Hematopoietic multipotent progenitor cell treated with erythropoietin and hydrocortisone succinate and interleukin-3 and kit ligand, for 15 days (in vitro differentiated cells): ENCODE measurements at places on chromosomes 11 and 22.

- no peak for DNase-seq
These were observed 109.1 kb upstream of the TIMP3 start for GRCh38 chr22:32692371-32692770.

DNA sequence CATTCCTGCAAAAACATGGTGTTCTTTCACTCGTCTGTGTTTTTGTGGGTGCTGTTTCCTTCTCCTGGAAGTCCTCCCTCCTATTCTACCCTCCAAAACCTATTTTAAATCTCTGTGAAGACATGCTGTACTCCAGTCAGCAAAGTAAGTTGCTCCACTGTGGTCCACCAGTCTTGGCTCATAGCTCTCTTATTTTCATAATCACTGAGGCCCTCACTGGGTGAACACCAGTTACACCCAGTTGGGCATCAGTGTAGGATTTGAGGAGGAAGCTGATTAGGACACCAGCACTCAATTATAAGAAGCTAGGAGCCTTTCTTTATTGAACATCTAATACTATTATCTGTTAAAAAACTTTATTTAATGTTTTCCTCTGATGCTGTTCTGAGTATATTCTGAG is 23.9 kb upstream of the EED start:
- DNase-seq = no peak

DNA sequence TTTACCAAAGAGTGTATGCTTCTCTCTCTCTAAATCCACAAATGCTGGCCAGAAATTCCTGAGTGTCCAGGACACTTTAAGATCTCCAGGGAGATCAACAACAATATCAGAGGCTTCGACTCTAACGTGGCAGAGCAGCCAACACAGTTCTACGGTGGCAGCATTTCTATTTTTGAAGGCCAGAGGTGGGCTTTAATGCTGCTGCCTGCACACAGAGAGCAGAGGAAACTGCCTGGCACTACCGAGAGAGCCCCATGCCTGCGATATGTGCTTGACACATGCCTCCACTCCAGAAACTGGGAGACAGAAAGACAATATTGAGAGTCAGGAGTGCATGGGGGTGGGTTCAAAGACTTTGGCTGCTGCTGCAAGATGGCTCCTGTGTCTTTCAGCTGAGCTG is 48.8 kb upstream of the GALNT18 start:
- DNase-seq = no peak

- no peak for DNase-seq
These were observed 57.1 kb upstream of the TIMP3 start for GRCh38 chr22:32744176-32744959.

- no peak for DNase-seq
These were observed 78.4 kb upstream of the ANO1 start for GRCh38 chr11:69999721-70000120.

DNA sequence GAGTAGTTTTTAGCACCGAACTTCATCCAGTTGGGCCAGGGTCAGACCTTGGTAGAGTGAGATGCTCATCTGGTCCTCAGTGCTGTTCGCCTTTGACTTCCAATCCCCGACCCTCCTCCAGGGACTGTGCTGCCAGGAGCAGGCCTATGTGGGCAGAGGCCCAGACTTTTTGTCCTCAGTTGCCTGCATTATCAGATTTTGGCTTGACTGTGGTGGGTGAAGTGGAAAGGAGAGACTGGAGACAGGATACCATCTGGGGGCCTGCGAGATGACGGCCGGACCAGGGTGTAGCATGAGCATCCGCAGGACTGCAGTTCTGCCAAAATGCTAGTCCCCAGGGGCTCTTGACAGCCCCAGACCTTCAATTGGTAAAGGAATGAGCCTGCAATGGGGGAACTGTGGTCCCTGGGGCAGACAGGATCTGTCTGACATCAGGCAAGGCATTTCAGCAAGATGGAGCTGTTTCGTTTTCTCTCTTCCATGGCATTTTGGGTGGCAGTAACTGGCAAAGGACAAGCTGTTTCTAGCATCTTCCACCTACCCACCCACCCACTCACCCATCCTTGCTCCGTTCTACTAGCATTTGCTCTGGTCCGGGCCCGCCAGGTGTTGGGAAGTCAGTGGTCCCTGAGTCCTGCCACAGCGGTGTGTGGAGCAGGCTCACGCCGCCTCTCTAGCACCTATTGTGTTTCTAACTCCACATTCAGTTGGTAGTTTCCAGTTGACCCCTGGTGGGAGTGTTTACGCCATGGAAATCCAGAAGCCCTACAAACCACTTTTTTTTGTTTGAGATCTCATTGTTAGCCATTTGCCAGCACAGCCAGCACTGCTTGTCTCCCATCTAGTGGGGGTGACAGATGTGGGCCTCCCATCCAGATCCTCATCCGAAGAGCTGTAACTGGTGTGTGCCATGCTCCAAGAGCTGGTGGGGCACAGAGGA is 53.5 kb downstream of the OTOG start:
- DNase-seq = no peak

DNA sequence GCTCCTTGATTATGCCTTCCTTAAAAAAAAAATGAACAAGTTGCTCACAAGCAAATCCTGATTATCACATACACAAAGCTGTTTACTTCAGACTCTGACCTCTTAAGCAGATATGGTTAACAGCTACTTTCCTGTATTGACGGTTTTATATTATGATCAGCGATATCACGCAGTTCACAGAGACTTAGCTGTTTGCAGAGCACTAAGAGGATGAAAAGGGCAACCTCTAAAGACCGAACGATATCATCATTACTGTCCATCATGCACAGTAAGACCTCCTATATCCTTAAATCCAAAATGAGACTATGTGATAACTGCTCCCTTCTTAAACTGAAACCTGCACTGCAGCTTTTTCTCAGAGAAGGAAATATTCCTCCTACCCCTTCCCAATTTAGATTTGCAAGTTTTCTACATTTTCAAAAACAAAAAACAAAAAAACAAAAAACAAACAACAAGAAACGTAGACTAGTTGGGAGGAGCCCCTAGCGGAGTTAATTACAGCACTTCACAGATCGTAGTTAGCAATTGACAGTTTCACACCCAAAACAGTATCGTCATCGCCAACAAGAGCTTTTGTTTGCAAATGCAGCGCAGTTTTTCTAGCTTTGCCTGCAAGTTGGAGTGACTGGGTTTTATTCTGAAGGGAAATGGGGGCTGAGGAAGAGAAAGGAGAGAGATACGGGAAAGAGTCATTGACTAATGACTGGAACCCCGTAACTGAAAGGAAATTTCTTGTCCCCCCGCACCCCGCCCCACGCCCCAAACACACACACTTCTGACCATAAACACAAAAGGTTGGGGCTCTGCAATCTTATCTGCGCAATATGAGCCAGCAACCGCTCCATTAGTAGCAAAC is 1.2 kb downstream of the DDX6 start:
- peak; percentile 51 for DNase-seq

GRCh38 chr11:46278387-46279125 is 1.1 kb downstream of the CREB3L1 start:
- peak; percentile 53 for DNase-seq

DNA sequence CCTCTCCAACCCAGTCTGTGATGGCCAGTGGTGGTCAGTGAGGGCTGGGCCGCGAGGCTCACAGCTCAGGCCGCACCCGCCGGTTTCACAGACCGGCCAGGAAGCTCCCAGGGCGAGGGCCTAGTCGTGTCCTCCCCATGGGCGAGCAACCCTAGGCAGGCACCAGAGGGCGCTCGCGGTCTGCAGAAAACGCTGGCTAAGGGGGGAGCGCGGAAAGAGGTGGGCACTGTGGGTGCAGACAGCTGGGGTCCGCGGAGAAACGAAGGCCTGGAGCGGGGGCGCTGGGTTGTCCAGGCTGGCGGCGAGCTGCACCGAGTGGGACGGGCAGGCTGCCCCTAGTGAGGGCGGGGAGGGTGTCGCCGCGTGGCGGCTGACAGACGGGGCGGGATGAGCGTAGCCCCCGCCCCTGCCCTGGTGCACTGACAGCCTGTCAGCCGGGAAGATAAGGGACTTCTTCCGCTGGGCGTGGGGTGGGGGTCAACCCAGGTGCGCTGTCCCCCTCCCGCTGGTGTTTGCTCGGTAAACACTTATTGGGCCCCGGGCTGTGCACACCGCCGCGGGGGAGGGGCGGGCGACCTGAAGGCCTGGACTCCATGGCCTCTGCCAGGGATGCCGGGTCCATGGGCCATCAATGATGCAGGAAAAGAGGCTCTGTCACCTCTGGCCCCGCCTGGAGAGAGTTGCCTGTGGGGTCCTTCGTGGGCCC is 7.5 kb downstream of the GP1BB start:
- DNase-seq = peak; percentile 81

DNA sequence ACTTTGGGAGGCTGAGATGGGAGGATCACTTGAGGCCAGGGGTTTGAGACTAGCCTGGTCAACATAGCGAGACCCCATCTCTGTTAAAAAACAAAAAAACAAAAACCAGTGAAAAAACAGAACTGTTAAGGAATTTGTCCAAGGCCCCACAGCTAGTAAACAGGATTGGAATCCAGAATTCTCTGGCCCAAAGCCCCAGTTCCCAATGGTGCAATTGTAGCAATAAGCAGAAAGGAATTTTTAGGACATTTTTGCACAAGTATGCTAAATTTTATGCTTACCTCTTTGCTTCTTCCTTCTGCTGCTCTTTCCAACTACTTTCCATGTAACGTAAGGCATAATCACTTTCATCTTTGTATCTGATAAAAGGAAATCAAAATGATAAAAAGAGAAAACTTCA is 11.6 kb downstream of the MISFA start:
- no peak for DNase-seq

DNA sequence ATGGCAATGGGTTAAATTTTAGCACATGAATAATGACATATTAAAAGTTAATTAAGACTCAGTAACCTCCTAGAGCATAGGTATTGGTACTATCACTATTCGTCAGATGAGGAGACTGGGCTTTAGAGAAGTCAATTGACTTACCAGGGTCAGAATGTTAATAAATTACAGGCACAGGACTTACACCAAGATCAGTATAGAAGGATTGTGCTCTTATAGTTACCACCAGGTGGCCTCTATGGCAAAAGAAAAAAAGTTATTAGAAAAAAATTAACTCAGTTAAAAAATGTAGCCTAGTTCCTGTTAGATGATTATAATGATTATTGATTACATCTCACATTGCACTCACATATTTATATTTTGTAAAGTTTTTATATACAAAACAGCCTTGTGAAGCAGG is 1163.7 kb downstream of the FAM181B start:
- DNase-seq = no peak

DNA sequence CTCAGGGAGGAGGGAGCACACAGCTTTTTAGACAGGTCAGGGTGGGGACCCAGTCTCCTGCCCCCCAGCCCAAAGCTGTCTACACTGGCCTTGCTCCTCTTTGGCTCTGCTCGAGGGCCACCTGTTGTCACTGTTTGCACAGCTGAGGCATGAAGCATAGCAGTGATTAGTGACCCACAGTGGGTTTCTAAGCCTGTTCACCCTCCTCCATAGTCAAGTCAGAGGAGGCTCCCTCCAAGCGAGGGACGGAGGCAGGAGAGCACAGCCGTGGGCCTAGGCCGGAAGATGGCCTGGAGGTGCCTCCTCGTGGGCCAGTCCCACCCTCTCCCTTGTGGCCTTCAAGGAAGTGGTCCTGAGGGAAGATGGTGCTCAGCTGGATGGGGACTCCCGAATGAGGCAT is 241.1 kb downstream of the GRIK4 start:
- DNase-seq = no peak

- no peak for DNase-seq
These were observed 43.6 kb downstream of the LRRC32 start for GRCh38 chr11:76626921-76627401.

- no peak for DNase-seq
These were observed 2.8 kb upstream of the BARX2 start for GRCh38 chr11:129372609-129373488.

GRCh38 chr11:82865841-82866240 is 34.4 kb downstream of the PRCP start:
- DNase-seq = no peak

GRCh38 chr11:2892967-2893528 is 7.5 kb upstream of the CDKN1C start:
- no peak for DNase-seq

DNA sequence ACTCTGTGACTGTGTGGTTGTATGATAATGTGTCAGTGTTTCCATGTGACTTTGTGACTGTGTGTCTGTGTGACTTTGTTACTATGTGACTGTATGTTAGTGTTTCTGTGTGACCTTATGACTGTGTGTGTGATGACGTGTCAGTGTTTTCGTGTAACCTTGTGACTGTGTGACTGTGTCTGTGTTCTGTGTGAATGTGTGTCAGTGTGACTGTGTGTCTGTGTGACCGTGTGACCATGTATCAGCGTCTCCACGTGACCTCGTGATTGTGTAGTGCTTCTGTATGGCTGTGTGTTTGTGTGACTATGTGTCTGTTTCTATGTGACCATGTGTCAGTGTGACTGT is 9.5 kb upstream of the PKNOX2 start:
- no peak for DNase-seq

DNA sequence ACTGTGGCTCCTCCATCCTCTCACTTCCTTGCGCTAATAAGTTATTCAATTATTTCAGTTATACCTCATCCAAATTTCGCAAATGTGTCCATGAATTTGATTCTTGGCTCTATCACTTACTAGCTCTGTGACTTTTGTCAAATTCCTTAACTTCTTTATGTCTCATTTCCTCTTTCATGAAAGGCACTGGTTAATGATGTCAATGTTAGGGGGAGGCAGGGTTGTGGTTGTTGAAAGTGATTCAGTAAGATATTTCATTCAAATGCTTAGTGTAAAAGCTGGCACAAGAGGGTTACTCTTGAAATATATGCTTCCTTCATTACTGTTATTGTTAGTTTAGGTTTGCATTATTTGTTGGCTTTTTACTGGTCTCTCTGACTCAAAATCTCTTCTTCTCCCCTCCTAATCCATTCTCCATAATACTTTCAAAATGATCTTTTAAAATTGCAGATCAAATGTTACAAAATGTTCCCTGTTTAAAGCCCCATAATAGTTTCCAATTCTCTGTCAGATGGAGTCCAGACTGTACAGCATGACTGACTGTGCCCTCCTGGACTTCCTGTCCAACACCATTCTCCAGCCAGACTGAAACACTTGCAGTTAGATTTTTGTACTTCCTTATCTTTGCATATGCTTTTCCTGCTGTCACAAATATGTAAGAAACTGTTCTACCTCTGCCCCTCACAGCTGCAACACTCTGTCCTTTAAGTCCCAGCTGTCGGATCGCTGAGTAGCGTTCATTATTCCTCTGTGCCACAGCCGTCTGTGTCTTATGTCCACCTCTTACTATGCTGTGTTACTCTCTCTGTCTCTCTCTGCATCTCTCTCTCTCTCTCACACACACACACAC is 510.6 kb upstream of the RAG2 start:
- DNase-seq = no peak

- no peak for DNase-seq
These were observed 93.3 kb downstream of the BRD1 start for GRCh38 chr22:49734390-49734789.

- no peak for DNase-seq
These were observed 402.0 kb upstream of the CADM1 start for GRCh38 chr11:115906171-115906570.

DNA sequence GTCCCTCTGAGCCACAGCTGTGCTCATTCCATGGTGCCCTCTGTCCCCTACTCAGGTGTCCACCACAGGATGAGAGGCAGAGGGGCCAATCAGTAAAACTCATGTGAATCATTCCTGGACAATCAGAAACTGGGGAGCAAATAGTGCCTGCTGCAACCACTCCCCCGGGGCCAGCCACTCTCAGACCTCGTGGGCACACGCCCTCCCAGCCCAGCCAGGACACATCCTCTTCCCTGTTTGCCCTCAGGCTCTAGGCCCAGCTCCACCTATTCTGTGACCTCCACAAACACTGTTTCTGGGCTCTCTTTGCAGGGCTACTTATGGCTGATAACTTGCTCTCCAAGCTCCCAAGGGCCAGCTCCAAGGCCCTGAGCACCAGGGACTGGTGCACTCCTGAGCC is 14.0 kb upstream of the KCTD14 start:
- DNase-seq = no peak

GRCh38 chr11:129275828-129276227 is 83.7 kb upstream of the ARHGAP32 start:
- DNase-seq = no peak
